ENCODE measurements at places on chromosomes 16 and 17.

DNA sequence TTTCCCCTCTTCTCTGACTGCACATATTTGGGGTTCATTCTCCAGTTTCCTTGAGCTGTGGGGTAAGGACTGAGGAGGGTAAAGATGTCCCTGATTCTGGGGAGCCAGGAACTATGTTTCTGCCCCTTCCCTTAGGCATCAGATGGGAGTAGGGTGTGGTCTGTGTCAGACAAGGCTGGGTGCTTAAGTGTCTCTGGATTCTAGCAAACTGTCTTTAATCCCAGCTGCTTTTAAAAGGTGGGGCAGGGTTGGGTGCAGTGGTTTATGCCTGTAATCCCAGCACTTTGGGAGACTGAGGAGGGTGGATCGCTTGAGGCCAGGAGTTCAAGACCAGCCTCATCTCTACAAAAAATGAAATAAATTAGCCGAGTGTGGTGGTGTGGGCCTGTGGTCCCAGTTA lies 13.0 kb downstream of the LASP1 start:
- no peak for DNase-seq

DNA sequence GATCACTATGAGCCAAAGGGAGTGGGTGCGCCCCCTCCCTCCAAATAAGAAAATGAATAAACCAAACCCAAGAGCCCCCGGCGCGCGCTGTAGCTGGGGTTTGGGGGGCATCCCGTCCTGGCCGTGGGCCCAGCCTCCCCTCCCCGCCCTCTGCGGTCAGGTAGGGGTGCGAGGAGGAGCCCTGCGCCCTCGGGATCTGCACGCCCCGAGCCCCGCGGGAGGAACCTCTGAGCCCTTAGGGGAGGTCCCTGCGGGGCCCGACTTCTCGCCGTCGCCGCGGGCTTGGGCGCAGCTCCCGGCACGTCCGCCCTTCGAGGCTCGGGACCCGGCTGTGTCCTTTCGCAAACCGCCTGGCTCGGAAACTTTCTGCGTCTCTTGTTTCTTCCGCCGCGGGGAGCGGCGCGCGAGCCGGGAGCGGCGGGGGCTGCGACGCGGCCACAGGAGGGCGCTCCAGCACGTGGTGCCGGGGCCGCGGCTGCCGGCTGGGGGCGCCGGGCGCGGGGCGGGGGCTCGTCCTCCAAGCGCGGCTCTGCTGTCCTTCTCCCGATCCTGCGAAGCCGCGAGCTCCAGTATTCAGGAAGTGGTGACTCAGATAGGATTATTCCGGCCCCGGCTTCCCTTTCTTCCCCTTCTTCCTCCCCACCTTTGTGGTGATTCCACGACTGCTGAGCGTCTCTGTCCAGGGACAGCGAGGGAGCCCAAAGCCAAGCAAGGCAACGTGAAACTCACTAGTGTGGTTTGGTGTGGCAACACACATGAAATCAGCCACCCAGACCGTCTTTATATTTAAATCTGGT lies 1.6 kb downstream of the PITPNC1 start:
- peak; percentile 62 for DNase-seq

DNA sequence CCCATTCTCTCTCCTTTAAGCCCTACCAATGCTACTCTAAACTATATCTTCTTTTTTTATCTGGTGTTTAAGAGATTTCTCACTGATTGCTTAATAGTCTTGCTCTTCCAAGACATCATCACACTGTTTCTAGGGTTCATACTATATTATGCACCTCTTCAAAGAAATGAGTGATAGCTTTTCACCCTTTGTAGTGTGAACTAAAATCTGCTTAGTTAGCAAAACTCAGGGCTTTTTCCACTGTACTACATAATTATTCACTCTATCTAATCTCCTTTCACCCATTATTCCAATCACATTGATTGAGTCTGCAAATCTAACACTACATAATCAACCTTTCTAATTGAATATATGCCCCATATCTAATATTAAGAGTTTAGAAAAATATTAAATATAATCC lies 456.0 kb upstream of the SOX9 start:
- no peak for DNase-seq

DNA sequence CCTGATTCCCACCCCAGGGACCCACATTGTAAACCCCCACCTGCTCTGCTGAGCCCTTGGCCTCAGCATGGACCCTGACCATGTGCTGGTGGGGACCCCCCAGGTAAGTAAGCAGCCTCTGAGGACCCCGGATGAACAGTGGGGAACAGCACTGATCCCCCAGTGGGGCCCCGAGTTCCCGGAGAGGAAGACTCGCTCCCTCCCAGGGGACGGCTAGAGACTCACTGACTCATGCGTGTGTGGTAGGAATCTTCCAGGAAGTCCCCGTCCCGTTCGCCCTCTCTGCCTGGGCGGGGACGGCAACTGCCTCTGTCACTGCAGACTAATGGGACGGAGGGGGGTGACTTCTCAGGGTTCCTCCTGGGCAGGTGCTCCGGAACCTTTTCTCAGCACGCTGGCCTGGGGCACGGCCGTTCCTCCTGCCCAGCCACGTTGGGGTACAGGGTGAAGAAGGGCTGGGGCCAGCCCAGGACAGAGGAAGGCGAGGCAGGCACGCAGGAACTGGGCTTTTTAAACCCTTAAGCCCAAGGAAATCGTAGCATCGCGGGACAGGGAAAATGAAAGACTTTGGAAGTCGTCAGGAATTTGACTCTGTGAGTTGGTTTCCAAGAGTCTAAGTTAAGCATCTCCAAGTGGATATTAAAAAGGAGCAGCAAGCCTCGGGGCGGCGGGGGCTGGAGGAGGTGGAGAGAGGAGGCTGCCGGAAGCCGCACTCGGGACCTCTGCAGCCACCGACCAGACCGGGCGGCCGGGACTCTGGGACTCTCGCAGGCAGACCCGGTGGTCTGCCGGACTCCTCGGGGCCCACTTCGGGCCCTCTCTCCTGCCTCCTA lies 178.7 kb downstream of the SEC14L1 start:
- peak; percentile 55 for DNase-seq

DNA sequence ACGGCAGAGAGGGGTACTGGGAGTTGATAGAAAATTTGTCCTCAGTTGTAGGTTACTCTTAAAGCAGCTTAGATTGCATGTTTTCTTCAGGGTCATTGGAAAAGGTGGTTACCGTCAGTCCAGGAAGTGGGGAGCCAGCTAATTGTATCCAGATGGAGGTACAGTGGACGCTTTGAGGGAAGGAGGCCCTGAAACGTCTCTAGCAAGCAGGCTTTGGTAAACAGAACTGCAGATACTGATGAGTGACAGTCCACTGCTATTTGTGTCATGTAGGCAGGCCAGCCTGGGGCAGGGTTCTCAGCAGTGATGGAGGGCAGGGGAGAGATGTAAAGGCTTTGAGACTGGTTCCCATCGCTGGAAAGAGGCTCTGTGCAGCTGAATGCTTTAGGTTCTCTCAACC lies 30.2 kb upstream of the ST6GALNAC1 start:
- DNase-seq, result no peak

DNA sequence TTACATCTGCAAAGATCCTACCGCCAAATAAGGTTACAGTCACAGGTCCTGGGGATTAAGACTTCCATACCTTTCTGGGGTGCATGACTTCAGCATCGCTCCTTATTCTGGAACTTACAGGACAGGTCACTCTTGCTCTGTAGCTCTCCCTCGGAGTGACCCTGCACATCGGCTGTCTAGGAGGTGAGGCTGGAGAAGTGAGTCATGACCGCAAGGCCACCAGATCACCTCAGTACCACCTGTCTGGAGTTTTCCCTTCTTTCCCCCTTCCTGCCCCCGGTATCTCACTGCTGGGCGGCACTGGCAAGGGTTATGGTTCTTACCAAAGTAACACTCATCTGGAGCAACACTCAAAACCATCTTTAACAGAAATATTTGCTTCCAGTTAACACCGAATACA lies 374.8 kb downstream of the SLC39A11 start:
- DNase-seq, result no peak

DNA sequence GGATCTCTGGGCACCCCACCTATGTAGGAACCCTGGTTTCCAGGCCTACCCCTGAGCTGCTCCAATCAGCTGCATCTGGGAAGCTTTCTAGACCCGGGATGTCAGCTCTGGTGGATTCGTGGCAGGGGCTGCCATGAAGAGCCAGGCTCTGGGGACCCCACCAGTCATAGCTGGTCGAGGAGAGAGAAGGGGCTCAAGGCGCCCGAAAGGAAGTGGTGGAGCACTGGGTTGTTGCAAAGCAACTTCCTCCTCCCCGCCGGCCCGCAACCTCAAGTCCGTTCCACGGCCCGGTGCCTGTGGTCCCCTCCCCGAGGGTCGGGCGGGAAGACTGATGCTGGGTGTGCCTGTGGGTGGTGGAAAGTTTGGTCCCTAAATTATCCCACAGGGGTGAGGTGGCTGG lies 10.2 kb downstream of the TBKBP1 start:
- DNase-seq, result no peak

GRCh38 chr16:17305694-17306093 lies 165.1 kb downstream of the XYLT1 start:
- DNase-seq, result no peak
